ENCODE measurements at places on chromosomes 2 and 18. TPM values are rescaled to one million over a fixed set of nuclear protein-coding genes. Genes with fewer than 3 reads are reported as not detected.

PROKR1 gene
- not detected for total RNA-seq

KHK gene
- 2.5 TPM for total RNA-seq

DNAJC5G gene
- not detected for total RNA-seq

OBSL1 gene
- total RNA-seq, result 55.2 TPM

REG1B gene
- total RNA-seq, result not detected

CD8B2 gene
- not detected for total RNA-seq

UGT1A3 gene
- not detected for total RNA-seq

NOL4 gene
- not detected for total RNA-seq

MLPH gene
- 114 TPM for total RNA-seq

HRH4 gene
- total RNA-seq, result not detected

DPP4 gene
- 42.3 TPM for total RNA-seq

KCNK3 gene
- 0.49 TPM for total RNA-seq

C2orf80 gene
- not detected for total RNA-seq

COPS8 gene
- total RNA-seq, result 102 TPM

DYNAP gene
- total RNA-seq, result not detected

FEV gene
- not detected for total RNA-seq

CD207 gene
- not detected for total RNA-seq

All from mesangial cell (primary cell).